Spleen (tissue), 13 donors: ENCODE measurements at places on chromosomes 7 and 10.

DNA sequence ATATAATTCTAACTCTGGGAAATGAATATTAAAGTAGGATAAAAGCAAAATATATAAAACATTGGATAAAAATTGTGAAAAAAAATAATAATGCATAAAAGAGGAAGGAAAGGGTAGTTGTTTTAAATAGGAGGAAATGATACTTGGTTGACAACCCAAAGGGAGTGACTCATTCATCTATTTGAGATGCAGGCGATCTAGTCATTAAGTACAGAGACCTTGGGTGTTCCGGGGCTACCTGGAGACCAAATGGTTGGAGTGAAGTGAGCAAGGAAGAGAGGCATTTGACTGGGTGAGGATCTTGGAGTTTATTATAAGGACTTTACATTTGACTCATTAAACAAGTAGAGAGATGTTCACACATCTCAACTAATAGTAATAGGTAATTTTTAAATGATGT lies 111.0 kb downstream of the LRRTM3 start:
- DNase-seq, result no peak

GRCh38 chr10:92027141-92027540 lies 103.6 kb downstream of the BTAF1 start:
- no peak for DNase-seq

GRCh38 chr7:106947244-106947728 lies 82.2 kb downstream of the PIK3CG start:
- DNase-seq, result no peak

DNA sequence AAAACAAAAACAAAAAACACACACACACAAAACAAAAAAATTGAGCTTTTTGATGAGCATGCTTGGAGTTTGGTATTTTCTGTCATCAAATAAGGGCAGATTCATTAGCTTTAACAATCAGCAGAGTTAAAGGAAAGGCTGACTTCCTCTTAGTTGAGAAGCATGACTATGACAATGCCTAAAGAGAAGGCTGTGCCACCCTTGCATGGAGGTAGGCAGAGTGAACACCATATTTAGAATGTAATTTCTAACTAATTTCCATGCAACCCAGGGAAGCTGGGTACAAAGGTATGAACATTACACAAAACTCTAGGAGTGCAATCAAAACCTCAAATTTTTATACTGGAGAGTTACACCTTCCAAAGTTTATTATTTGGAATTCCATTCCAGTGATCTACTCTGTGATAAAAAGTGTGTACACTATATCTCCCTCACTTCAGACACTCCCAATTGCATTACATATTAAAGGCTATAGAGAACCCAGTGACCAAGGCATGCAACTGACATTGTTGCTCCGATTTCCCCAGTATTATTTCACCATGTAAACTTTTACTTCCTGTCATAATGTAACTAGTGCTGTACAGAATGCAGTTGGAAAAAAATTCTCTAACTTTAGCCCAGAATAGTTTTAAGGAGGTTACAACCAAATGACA lies 9.4 kb upstream of the CYCS start:
- no peak for DNase-seq

GRCh38 chr7:71320916-71321315 lies 189.0 kb downstream of the GALNT17 start:
- no peak for DNase-seq

DNA sequence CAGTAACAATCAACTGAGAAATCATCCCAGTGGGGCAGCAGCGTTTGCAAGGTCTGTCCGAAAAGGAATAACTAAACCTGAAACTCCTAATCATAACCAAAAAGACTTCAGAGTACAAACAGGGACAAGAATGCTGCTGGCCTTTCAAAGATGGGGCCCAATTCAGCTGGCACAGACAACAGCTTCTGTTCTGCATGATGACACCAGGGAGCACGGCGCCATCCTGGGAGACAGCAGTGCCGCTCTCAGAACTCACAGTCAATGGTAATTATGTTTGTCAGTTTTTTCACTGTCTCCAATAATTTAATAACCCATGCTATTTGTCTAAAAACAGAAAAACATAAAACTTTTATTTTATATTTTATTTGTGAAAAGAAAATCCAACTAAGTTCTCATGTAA lies 90.0 kb downstream of the LARP4B start:
- no peak for DNase-seq
